ENCODE measurements at places on chromosomes 2 and 18.

GRCh38 chr2:9637330-9637729, 6.5 kb upstream of the YWHAQ start:
- peak; percentile 56 for DNase-seq

GRCh38 chr2:67656875-67657274, 259.7 kb downstream of the ETAA1 start:
- DNase-seq, result no peak

GRCh38 chr2:173184031-173185004, 108.7 kb downstream of the MAP3K20 start:
- peak; percentile 99 for DNase-seq

DNA sequence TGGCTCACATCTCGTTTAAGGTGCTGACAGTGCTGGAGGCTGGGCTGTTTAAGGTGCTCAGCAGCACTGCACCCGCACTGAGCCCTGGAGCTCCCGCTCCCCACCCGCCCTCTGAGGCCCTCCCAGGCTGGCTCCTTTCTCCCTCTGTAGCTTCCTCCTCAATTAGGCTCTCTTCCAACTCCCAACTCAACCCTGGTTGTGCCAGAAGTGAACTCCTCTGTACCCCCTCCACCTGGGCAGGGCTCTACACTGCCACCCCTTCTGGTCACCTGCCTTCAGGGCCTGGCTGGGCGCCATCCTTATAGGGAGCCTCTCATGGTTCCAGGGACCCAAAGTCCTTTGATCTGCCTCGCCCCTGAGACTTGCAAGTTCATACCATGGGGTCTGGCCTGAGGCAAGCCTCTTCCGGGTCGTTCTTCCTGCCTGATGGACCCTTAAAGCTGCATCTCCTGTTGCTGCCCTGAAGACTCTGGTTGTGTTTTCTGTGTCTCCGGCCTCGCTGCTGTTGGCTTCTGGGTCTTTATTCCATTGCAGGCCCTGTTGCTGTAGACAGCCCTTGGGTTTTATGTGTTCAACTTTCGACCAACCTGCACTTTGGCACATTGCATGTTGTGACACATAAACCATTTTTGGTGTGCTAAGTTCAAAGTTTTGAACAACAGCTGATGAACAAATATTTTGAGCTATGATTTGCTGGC, 199.6 kb downstream of the LDLRAD4 start:
- DNase-seq, result no peak

GRCh38 chr2:75807992-75808391, 97.3 kb upstream of the GCFC2 start:
- no peak for DNase-seq

DNA sequence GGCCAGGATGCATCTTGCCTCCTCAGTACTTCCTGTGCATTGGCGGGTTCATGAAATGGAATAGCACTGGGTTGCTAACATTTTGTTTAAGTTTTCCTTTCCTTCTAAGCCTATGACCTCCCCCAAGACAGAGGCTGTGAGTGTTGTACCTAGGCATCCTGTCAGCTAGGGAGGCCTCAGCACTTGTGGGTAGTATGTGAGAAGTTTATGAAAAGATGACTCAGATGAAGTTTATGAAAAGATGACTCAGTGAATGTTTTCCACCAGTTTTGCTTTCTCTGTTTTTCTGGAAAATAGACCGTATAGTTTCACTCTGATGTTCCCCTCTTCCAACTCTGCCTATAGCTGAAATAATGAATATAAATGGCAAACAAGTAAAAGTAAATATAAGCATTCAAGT, 412.9 kb downstream of the TMEM182 start:
- no peak for DNase-seq

DNA sequence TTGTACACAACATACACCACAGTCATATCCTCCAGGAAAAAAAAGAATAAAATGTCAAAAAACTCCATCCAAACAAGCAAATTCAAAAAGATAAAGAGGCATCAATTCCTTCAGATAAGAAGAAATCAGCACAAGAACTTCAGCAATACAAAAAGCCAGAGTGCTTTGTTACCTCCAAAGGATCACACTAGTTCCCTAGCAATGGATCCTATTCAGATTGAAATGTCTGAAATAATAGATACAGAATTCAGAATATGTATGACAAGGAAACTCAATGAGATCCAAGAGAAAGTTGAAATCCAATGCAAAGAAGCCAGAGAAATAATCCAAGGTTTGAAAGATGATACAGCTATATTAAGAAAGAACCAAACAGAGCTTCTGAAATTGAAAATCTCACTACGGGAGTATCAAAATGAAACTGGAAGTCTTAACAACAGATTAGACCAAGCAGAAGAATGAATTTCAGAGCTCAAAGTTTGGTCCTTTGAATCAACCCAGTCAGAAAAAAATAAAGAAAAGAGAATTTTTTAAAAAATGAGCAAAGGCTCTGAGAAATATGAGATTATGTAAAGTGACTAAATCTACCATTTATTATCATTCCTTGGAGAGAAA, 80.6 kb downstream of the TRABD2A start:
- DNase-seq, result no peak

GRCh38 chr18:9022397-9023155, 79.9 kb upstream of the NDUFV2 start:
- no peak for DNase-seq

DNA sequence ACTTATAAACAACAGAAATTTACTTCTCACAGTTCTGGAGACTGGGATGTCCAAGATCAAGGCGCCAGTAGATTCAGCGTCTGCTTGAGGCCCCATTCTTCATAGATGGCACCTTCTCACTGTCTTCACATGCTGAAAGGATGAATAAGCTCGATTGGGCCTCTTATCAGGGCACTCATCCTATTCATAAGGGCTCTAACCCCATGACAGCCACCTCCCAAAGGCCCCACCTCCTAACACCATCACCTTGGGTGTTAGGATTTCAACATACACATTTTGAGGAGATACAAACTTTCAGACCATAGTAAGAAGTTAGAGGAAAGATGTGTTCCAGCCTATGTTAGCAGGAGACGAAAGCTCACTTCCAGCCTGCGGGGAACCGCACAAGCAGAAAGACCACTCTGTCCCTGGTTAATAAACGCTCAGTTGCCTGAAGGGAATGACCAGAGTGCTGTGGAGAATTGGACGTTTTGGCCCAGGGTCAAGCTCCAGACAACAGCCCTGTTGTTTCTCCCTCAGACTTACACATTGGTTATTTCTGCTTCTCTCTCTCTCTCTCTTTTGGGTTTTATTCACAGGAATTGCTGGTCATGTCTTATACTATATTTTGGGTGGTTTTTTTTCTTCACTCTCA, 90.3 kb downstream of the MAPRE2 start:
- DNase-seq, result no peak

GRCh38 chr18:54774981-54775665, 53.2 kb upstream of the RAB27B start:
- no peak for DNase-seq

DNA sequence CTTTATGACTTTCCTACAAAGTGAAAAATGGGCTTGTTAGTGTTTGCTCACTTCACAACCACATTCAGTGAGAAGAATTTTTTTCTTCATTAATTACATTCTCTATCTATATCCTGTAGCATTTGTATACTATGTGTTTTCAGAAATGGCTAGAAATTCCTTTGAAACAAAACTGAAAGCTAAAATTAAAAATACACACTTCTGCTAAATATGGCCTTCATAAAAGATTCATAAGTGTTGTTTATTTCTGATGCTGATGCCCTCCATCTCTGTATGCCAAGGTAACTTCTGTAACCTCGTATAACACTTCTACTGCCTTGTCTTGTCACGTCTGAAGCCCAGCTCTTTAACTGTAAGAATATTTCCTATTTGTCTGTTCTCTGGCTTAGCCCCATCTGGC, 59.8 kb downstream of the PMAIP1 start:
- no peak for DNase-seq

DNA sequence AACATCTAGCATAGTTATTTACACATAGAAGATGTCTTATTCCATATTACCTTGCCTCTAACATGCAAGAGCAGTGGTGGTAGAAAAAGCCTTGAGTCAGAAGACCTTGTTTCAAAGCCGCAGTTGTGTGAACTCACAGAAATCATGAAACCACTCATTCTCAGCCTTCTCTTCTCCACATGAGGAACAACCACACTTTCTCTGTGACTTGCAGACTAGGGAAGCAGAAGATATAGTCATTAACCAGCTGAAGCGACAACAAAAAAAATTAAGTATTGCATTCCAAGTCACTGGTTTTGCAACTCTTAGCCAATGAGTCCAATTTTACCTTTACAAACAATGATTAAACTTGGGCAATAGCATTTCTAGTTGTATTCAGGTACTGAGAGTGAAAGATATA, 19.0 kb downstream of the TWSG1 start:
- DNase-seq, result no peak

DNA sequence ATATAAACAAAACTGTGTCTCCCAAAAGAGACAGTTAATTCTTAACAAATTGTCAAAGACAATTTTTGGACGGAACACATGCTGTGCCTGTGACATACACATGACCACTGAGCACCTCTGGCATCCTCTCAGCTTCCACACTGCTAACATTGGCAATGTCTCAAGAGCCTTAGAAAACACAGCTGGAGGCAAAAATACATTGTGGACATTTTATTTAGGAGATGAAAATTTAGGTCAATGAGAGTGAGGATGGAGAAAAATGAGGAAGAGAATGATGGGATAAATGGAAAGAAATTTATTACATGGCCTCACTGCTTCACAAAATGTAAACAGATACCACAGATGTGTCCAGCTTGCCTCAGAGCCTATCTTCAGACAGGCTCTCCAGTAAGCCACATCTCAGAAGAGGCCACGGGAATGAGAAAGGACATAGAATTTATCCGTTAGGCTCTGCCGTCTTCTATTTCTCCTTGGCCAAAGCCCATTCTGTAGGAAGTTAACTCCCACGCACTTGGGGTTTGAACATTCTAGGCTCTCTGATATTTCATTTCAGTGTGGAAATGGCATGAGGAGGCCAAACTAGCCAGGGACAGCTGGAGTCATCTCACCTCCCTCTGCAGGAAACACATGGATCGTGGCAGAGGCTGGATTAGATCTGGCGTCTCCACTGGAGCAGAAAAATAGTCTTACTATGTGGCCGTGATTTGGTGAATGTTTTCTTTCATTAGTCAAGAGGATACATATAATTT, 519.4 kb upstream of the DSEL start:
- DNase-seq, result no peak

- no peak for DNase-seq
These were observed 218.7 kb downstream of the CMPK2 start for GRCh38 chr2:6647046-6647445.

All from brain microvascular endothelial cell (primary cell).